ENCODE measurements at places on chromosomes 2 and 18.

- no peak for DNase-seq
These were observed 78.7 kb upstream of the ASB18 start for GRCh38 chr2:236342951-236343350.

- DNase-seq = no peak
These were observed 5.8 kb downstream of the ARHGAP25 start for GRCh38 chr2:68740400-68740914.

GRCh38 chr2:64562148-64562784 is 38.1 kb downstream of the AFTPH start:
- no peak for DNase-seq

DNA sequence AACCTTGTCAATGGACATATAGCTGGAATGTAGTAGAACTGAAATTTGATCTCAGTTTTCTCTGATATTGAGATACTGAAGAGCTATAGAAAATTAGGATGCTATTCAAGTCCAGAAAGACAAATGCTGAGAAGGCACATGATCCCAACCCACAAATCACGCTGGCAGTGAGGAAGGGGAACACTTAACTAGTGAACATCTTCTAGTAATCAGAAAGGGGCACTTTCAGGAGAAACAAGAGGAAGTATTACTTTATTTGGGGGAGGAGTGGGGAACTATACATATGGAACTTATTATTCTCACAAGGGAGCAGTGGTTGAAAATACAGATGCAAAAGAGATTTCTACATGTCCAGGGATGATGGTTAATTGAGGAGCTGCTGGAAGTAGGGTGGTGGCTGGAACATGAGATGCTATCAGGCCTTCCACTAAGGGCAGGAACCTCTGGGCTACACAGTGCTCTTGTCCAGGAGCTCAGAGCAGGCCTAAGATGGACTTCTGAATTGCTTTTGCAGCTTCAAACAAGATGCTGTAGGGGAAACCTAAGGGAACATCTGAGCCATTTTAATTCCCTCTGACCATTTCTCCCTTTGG is 79.3 kb downstream of the TGFA start:
- DNase-seq = no peak

- DNase-seq = no peak
These were observed 68.9 kb upstream of the ITM2C start for GRCh38 chr2:230795856-230796255.

DNA sequence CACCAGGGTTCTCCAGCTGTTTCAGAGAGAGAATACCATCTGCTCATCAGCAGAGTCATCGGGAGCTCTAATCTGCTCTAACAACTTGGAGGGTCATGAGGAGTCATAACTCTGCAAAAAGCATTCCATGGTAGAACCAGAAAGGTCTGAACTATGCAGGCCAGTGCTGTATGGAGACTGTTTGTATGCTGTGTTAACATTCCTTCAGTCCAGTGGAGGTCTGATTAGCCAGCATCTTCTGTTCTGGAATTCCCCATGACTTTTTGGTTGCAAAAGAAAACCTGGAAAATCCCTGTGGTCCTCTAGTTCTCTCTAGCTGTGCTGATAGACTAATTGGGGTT is 9.4 kb upstream of the ITGB6 start:
- peak; percentile 76 for DNase-seq

DNA sequence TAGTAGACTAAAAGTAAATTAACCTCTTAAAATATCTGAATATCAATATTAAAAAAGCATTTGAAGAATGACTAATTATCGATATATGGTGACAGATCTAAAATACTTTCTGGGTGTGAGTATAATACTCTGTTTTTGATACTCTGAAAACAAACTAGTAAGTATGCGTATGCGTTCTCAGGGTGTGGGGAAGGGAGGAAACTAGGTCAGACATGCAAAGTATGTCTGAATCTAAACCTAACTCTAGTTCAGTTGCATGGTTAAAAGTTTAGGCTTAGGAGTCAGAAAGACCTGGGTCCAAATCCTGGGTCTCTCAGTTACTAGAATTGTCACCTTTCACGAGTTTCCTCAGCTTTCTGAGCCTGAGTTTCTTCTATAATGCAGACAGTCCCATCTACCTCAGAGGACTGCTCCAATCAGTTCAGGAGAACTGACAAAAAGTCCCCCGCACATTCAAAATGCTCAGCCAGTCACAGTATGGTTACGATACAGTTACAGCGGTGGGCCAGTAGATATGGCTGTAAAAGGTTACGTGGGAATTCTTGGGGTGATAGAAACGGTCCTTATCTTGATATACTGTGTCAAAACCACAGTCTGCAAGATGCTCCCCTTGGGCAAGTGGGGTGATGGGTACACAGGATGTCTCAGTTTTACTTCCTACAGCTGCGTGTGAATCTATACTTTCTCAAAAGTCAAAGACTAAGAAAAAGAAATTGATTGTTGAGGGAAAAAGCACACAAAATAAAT is 29.2 kb downstream of the UNC50 start:
- DNase-seq = no peak

DNA sequence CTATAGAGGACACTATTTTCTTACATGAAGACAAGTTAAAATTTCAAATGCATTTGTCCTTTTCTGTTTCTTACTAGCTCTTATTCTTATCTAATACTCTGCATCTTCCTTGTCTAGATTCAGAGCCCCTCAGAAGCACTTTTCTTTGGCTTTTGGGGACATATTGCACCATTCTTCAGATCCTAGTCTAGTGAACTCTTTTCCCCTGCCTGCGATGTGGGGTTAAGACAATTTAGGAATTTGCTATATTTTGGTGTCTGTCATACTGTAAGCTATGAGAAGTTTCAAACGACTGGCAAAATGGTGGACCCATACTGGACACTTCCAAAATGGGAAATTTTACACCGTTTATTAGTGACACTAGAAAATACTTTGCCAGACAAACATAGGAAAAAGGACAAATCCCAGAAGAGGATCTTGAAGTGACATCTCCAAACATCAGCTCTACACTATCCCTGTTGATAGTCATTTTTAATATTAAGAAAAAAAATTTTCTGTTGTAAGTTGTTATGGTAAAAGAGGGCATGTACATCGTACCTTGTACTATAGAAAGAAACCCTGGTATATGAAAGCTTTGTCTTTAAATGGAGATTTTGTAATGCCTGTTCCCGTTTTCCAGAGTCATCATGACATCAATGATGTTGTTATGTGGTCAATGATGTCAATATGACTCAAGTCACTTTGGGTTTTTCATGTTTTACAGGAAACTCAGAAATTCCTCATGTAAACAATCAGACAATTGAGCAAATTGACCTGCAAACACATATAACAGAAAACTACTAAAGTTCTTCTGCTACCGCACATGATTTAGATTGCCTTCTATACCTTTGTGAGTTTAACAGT is 4.4 kb upstream of the KYNU start:
- no peak for DNase-seq

DNA sequence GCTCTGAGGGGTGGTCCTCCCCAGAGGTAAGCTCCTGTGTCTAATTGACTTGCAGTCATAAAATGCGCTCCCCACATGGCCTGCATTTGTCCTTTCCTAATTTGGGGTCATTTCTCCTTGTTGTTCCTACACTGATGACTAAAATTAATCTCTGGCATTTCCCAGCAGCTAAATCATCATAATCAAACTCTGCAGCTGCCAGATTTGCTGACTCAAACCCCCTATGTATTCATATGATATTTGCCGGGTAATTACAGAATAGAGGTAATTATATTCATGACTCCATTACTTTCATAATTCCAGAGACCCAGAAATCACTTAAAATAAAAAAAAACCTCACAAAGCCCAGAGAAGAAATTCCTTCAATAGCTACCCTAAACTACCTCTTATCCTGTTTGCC is 331.4 kb upstream of the KLHL29 start:
- DNase-seq = no peak

GRCh38 chr2:231930593-231931281 is 4.5 kb upstream of the NPPC start:
- DNase-seq = peak; percentile 7

- DNase-seq = no peak
These were observed 473.2 kb upstream of the SPHKAP start for GRCh38 chr2:228654707-228655106.

- no peak for DNase-seq
These were observed 159.8 kb upstream of the ETAA1 start for GRCh38 chr2:67237288-67237687.

GRCh38 chr2:121570036-121570666 is 39.5 kb downstream of the RNU4ATAC start:
- DNase-seq = no peak

- DNase-seq = no peak
These were observed 14.9 kb downstream of the ZDBF2 start for GRCh38 chr2:206289391-206289790.

- no peak for DNase-seq
These were observed 125.0 kb upstream of the WDSUB1 start for GRCh38 chr2:159411460-159411859.

DNA sequence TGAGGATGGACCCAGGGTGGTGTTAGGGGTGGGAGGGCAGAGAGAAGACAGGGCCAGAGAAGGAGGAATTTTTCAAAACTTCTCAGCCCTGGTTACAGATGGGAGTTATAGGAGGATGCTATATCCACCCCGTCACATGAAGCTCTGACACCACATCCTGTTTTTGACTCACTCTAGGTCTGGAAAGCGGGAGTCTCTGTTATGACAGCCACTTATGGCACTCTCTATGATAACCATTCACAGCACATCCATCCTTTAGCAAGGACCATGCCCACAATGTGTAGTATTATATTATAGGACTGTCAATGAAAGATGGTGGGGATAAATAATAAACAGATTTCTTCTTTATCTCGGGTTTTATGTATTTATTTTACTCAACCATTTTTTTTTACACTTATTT is 461.2 kb downstream of the CDH2 start:
- DNase-seq = no peak

- DNase-seq = no peak
These were observed 62.9 kb upstream of the IGFBP2 start for GRCh38 chr2:216570357-216570756.

GRCh38 chr18:32438173-32438572 is 32.5 kb downstream of the GAREM1 start:
- no peak for DNase-seq

DNA sequence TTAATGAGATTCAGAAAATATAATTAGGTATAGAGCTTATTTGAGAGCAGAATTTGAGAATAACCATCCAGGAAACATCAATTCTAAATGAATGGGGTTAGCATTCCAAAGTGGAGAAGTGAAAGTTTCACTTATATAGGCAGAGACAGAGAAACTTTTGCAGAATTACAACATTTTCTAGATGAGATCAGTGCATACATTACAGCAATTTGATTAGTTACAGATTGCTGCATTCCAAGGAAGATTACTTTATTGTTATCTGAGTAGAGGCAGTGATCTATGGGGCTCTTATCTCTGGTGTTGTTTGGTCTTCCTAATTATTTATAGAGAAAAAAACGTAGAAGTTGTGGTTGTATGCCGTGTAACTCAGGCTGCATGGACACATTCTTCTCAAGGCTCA is 373.8 kb upstream of the SYT4 start:
- DNase-seq = no peak

- no peak for DNase-seq
These were observed 46.6 kb downstream of the SGPP2 start for GRCh38 chr2:222470802-222471468.

DNA sequence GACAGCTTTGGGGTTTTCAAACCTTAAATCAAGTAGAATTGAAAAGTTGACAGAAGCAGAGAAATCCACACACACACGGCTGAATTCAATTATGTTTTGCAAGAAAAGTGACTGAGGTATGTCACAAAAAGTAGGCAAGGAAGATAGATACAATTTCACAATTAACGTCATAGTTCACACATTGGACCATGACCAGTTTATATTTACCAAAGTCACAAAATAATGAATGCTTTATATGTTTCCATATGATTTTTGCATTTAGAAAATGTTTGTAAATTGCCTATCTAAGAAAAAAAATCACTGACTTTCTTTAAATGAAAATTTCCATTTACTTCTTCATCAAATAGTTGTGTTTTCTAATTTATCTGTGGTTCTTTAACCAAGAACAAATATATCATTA is 29.4 kb upstream of the ZNF516 start:
- no peak for DNase-seq

DNA sequence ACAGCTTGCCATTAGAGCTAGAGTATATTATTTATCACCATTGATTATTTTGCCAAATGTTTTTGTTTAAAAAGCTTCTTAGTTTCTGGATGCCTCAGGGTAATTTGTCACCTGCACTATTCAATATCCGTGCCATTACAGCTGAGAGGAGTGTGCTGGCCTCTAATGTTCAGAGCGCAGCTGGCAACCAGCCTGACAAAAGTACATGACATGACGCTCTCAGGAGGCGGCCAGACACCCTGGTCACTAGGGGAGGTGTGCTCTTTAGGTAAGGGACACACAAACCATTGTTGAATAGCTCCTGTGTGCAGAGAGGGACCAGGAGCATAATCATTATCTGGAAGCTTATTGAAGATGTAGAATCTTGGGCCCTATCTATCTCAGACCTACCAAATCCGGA is 20.3 kb downstream of the LIMS1 start:
- no peak for DNase-seq

DNA sequence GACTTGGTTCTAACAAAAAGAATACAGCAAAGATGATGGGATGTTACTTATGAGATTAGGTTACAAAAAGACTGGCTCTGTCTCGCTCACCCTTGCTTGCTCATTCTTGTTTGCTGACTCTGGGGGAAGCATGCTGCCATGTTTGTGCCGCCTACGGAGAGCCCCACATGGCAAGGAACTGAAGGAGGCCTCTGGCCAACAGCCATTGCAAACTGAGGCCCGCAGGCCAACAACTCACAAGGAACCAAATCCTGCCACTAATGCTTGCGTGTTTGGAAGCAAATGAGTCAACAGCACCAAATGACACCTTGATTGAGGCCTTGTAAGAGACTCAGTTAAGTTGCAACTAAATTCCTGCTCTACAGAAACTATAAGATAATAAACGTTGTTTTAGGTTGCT is 297.6 kb upstream of the STON1 start:
- DNase-seq = no peak

- DNase-seq = no peak
These were observed 1506.6 kb downstream of the LRP1B start for GRCh38 chr2:140624200-140624599.

- DNase-seq = no peak
These were observed 111.7 kb upstream of the TNP1 start for GRCh38 chr2:216971593-216971992.

GRCh38 chr18:38033282-38033681 is 467.7 kb upstream of the CELF4 start:
- DNase-seq = no peak

GRCh38 chr2:219289537-219290361 is 10.6 kb downstream of the DNAJB2 start:
- peak; percentile 90 for DNase-seq

- no peak for DNase-seq
These were observed 180.3 kb downstream of the EIPR1 start for GRCh38 chr2:3197308-3197707.

GRCh38 chr2:35447215-35447614 is 908.4 kb upstream of the CRIM1 start:
- DNase-seq = no peak

- DNase-seq = no peak
These were observed 82.4 kb downstream of the EXOC6B start for GRCh38 chr2:72743481-72743880.

Measured in AG20443 (cell line).